ENCODE measurements at places on chromosomes 12 and 14.
A peak's percentile ranks its signal among the peaks of the same experiment; 100 is the strongest.

DNA sequence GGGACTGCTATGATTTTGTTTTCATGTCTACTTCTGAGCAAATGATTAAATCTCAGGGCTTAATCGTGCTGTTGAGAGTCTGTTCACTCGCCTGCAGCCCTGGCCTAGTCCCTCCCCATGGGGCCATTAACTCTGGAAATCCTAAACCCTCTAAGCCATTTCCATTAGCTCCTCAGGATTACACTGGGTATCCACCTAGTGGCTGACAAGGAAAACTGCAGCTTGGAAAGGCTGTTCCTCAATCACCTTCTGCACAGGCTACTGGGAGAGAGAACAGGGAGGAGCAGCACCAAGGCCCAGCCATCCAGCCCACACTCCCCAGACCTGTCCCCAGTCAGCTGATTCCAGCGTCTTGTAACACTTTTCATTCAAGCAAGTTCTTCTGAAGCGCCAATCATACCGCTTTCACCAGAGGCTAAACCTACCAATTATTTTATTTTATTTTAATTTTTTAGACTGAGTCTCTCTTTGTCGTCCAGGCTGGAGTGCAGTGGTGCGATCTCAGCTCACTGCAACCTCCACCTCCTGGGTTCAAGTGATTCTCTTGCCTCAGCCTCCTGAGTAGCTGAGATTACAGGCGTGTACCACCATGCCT, 48.7 kb downstream of the NEUROD4 start:
- DNase-seq, result no peak

DNA sequence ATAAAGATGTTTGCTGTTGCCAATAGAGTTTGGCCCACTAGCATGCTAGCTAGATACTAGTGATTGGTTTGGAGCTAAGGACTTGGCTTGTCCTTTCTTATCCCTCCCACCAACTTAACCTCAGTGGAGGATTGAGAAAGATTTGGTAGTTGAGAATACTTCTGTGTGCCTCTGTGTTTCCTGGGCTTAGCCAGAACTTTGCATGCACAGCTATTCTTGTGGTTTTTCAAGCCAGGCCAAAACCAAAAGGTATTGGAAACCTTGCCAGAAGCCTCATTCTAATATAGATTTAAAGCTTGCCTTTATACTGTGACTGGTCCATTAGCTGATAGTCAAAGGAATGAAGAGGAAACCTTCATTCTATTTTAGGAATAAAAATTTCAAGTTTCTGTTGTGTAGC, 188.5 kb downstream of the CCDC91 start:
- no peak for DNase-seq

DNA sequence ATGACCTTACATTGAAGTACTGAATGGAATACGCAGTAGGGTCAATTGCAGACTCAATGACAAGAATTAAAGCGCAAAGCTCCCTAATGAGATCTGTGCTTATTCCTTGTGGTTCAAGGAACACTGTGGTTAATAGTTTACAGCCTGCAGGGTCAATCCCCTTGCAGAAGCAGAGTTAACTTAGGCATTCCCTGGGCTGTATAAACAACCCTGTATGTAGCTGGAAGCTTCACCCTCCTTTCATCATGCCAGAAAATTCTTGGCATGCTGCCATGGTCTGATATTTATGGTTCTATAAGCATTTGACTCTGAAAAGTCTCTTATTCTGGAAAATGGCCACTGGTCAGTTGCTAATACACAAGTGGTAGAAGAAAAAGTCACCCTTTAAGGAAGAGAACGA, 227.7 kb downstream of the NOVA1 start:
- no peak for DNase-seq

DNA sequence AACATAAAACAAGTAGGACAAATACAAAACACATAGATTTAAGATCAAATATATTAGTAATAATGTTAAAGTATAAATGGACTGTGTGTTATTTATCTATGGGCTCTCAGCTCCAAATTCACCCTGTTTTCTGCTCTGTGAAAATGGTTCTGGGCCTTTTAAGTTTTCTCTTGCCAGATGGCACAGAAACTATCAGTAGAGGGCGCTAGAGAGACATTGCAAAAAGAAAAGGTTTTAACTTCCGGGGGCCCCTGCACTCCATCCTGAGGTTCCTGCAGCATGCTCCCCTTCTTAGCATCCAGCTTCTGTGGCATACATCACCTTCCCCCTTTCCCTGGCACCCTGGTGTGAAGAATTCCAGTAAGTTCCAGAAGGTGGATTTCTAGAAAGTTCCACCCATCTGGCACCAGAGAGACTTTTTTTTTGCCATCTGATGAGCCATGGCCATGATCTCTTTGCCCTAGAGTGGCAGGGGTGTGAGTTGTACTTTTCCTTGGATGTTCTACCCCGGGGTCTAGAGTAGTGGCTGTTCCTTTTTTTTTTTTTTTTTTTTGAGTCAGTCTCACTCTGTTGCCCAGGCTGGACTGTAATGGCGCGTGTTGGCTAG, 29.3 kb downstream of the ZCRB1 start:
- DNase-seq, result no peak

GRCh38 chr14:100261621-100262020, 22.7 kb downstream of the YY1 start:
- DNase-seq, result no peak

DNA sequence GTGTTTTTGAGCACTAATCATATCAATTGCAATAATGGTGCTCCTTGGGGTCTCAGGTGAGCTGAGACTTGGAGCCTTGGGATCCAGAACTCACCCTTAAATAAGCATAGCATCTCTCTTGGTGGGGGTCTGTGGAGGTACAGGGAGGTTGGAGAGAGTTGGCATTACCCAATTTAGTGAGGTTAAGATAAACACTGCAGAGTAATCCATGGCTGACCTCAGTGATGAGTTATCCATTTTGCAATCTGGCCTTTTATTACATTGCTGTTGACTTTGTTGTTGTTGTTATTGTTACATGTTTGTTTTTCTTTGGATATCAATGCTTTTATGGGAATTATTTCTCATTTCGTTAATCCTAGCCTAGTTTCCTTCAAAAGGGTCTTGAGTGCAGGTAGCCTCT, 373.3 kb downstream of the NRXN3 start:
- DNase-seq, result no peak

DNA sequence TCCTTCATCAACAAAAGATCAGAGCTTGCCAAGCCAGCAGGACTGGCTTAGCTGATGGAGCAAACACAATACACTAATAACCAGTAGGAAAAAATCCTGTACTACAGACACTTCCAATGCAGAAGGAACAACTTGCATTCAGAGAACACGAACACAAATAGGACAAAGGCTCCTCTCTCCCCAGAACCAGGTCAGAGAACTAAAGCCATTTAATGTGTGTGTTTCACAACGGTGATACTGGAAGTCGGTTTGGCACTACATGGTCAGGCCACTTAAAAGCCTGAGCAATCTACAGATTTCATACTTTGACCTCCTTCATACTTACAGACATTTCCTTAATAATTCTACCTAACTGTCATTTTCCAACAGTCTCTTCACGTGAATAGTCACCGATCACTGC, 6.3 kb downstream of the CS start:
- DNase-seq, result no peak

- no peak for DNase-seq
Measured at GRCh38 chr12:46926526-46926925, 100.7 kb upstream of the SLC38A4 start.

GRCh38 chr12:59652130-59652529, 56.3 kb downstream of the SLC16A7 start:
- no peak for DNase-seq

DNA sequence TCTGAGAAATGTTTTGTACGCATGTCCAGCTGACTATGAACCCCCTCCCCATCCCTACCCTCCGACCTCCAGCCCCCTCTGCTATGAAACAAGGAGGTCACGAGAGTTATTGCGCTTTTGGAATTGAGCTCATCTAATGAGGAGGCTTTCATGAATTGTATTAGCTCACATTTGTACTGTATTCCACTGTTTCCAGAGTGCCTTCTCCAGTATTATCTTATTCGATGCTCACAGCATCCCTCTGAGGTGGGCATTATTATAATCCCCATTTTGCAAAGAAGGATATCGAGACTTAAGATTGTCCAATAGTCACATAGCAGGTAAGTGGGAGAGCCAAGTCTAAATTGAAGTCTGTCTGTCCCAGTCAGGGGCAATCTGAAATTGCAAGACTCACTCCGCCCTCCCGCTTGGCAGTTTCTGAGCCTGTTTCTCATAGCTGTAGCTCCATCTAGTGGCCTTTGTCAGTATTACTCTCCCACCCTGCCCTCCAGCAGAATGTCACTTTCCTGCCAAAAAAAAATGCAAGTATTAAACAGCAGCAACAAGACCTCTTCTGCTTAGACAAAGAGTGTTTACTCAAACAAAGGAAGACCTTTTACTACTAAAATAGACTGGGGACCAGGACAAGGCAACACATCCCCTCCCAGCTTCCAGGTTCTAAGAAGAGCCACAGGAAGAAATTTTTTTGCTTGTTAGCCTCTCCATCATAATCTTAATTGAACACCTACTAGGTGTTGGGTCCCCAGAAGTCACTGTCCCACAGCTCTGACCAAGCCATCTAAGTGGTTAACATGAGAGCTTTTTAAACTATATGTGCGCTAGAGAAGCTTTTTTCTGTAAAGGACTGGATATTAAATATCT, 48.6 kb upstream of the TMEM233 start:
- DNase-seq, result peak; percentile 19

GRCh38 chr12:11728154-11728755, 78.8 kb downstream of the ETV6 start:
- DNase-seq, result no peak

- DNase-seq, result no peak
Measured at GRCh38 chr14:88463318-88463717, 77.9 kb downstream of the SPATA7 start.

GRCh38 chr12:97169889-97170567, 263.0 kb downstream of the NEDD1 start:
- no peak for DNase-seq

- DNase-seq, result no peak
Measured at GRCh38 chr12:9391815-9392214, 183.6 kb upstream of the PZP start.

- DNase-seq, result no peak
Measured at GRCh38 chr12:14399871-14400270, 34.4 kb downstream of the ATF7IP start.

GRCh38 chr12:14244876-14245669, 120.4 kb upstream of the ATF7IP start:
- no peak for DNase-seq

- no peak for DNase-seq
Measured at GRCh38 chr12:52149182-52149641, 42.6 kb downstream of the KRT80 start.

DNA sequence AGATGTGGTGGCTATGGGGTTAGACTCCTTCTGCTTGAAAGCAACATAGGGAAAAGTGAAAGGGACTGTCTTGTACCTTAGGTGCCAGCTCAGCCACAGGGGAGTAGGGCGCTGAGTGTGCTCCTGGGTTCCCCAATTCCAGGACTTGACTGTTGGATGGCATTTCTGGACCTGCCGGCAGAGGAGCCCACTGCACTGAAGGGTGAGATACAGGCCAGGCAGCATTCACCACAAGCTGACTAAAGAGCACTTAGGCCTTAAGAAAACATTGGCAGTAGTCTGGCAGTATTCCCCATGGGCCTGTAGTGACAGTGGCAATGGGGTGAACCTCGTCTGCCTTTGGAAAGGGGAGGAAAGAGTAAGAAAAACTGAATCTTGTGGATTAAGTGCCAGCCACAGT, 67.1 kb upstream of the TMTC2 start:
- DNase-seq, result no peak

DNA sequence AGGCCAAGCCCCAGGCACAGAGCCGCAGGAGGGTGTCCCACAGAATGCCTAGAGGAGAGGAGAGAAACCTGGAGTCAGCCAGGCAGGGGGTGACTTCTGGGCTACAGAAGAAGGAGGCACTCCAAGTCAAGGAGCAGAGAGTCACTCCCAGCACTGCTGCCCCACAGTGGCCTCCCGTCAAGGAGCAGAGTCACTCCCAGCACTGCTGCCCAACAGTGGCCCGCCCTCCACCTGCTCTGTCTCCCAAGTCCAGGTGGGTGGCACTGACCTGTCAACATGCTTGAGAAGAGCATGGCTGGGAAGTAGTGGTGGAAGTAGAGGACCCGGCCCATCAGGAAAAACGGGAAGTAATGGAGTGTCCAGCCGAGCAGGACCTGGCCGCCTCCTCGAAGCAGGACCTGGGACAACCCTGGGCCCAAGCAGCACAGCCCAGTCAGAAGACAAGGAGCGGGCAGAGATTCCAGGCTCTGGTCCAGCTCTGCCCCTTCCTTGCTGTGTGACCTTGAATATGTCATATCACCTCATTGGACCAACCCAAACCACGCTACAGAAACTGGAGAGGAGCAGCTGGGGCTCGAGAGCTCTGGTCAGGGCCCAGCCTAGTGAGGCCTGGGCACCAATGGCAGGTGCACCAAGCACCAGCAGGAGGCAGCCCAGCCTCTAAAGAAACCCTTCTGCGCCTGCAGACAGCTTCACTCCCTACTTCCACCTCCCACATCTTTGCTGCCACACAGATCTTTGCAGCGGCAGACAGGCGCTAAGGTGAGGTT, 7.6 kb upstream of the NGB start:
- no peak for DNase-seq

DNA sequence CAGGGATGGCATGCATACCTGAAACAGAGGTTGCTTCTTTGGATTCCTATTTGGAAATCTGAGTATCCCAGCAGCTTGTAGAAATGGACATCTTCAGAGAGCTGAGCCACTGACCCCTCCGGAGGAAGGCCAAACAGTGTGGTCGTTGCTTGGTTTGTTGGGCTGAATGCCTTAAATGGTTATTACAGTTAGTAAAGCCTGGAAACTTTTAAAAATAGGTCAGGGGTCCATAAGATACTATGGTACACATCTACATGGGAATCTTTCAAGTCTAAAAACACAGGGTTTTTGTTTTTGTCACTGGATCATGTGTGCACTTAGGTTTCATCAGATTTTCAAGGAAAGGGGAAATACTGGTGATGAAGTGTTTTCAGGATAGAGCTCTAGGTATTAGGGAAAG, 7.7 kb downstream of the DYRK2 start:
- no peak for DNase-seq

GRCh38 chr14:90960818-90961217, 99.6 kb downstream of the RPS6KA5 start:
- DNase-seq, result no peak

DNA sequence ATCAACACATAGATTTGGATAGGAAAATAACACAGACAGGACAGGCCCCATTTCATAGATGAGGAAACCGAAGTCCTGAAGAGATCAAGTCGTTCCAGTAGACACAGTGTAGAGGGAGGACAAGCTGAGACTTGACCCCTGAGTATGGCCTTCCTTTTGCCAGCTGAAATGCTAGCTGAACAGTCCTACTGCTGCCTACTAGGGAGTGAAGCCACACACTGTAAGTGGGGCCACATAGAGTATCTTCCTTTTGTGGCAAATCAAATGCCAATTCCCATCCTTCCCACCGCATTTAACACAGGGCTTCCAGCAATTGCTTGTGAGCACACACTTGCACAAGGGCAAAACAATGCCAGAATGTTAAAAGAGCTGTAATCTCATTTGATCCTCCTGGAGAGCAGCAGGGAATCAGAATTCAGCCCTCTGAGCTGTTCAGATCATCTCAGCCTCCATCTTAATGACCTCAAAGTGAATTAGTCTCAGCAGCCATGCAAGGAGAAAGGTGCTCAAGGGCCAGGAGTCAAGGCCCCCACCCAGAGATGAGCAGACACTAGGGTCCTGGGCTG, 380.5 kb downstream of the EMP1 start:
- DNase-seq, result no peak

- DNase-seq, result no peak
Measured at GRCh38 chr12:110330544-110330943, 49.5 kb downstream of the ATP2A2 start.

GRCh38 chr12:31479516-31480210, 111.3 kb downstream of the DENND5B start:
- DNase-seq, result no peak

GRCh38 chr14:53306911-53307310, 153.8 kb upstream of the DDHD1 start:
- DNase-seq, result no peak

- DNase-seq, result no peak
Measured at GRCh38 chr14:50063876-50064420, 52.4 kb downstream of the VCPKMT start.
